ENCODE measurements at places on chromosomes 16 and 17.

DNA sequence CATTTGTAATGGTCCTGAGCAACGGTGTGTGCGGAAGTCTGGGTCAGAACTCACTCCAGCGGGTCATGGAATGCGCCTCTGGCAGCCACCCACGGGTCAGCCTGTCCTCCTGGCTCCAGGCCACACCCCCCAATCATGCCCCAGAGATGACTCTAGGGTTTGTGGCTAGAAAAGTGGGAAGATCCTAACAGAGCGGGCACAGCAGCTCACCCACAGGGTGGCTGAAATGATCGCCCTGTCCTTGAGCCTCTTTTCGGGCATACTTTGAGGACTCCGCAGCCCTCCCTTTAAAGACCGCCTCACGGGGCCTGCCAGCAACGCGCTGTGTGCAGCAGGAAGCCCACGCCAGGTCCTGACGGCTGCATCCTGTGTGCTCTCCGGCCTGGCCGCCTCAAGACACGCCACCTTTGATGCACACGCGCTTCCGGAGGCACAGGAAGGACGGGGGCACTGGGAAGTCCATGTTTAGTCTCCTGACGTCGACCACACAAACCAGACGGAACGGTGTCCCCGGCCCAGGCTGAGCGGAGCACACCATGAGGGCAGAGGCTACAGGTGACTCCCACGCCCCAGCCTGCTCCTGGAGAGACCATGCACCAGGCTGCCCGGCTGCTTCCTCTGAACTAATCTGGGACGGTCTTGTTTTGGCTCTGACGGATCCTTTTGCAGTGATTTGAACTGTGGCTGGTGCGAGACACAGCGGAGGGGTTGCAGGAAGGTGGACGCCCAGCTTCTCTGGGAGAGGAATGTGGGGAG lies 92.9 kb downstream of the TBC1D16 start:
- DNase-seq, result peak; percentile 64

DNA sequence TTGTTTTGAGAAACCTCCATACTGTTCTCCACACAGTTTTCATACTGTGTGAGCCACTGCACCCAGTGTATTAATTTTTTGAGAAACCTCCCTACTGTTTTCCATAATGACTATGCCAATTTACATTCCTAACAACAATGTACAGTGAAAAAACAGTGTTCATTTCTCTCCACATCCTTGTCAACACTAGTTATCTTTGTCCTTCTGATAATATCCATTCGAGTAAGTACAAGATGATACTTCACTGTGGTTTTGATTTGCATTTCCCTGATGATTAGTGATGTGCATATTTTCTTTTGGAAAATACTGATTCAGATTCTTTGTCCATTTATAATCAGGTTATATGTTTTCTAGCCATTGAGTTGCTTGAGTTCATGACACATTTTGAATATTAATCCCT lies 462.0 kb downstream of the CDH11 start:
- DNase-seq, result no peak

DNA sequence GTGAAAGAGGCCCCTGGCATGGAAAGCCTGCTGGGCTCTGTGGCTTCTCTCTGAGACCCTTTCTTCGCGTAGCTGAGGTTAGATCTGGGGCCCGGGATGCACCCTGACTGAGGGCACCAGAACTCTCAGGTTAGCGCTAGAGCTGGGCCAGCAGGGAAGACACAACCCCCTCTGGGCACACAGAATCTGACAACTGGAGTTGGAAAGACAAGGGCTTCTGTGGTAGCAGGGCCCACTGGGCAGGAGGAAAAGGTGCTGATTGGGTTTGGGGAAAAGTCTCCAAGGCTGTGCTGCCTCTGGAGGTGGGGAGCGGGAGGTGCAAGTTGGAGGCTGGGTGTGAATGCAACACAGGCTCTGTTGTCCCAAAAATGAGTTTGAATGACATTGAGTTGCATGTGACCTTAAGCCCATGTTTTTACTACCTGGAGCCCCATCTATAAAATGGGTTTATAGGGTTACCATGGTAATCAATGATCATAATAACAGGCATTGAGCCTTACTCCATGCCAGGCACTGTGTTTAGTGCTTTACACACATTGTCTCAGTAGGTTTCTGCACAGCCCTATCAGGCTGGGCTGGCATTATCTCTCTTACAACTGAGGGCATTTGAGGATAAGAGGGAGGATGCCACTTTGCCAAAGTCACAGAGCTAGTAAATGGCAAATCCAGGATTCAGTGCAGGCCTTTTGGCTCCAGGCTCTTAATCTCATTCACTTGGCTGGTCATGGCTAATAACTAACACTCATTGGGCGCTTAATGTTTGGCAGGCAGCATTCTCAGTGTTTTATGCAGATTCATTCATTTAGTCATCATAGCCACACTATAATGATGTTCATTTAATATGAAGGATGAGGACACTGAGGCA lies 9.5 kb upstream of the IGFBP4 start:
- no peak for DNase-seq

- DNase-seq, result peak; percentile 76
These were observed 38.2 kb downstream of the TK2 start for GRCh38 chr16:66511602-66512271.

GRCh38 chr16:21226749-21227148 lies 6.8 kb upstream of the ANKS4B start:
- DNase-seq, result no peak
